Fibroblast of villous mesenchyme (primary cell): ENCODE measurements at places on chromosomes 3 and 15. TPM values are rescaled to one million over a fixed set of nuclear protein-coding genes. Genes with fewer than 3 reads are reported as not detected.

Gene BCL6
- 17.4 and 26.8 TPM in 2 replicates for total RNA-seq

Gene PARP6
- 25.9 and 29.6 TPM in 2 replicates for total RNA-seq

Gene CLEC3B
- 0.43 and 0.64 TPM in 2 replicates for total RNA-seq

- no peak for DNase-seq
These were observed 84.3 kb upstream of the SPATA16 start for GRCh38 chr3:173225351-173225750.

GRCh38 chr3:3280396-3280795, 100.9 kb upstream of the CRBN start:
- no peak for DNase-seq

DNA sequence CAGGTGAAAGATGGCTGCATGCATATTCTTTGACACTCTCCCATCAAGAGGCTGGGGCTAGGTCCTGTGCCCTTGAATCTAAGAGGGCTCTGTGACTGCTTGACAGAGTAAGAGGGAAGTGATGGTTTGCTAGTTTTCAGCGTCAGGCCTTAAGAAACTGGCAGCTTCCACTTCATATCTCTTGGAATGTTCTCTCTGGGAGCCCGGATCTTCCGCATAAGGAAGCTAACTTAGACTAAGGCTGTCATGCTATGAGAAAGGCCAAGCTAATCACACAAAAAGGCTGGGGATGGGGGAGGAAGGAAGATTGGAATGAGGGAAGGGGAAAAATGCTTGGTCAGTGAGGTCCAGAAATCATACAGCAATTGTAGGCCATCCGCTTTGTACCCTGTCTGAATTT, 50.0 kb downstream of the MB21D2 start:
- DNase-seq, result no peak

DNA sequence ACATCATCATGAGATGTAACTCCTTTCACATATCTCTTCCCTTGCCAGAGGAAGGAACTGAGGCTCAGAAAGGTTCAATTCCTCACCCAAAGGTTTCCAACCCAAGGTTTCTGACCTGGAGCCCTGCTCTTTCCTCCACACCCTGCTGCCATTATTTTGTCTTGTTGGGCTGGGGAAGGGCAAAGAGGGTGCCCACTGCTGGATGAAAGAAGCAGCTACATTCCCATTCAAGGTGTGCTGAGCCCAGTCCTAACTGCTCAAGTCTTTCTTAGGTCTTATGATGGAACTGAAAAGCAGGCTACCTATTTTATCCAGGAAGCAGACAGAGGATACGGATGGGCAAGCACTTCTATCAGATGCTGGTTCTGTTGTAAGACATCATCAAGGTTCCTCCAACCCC, 258.0 kb upstream of the CTDSPL start:
- DNase-seq, result no peak

Gene LINS1
- 11.9 and 14.7 TPM in 2 replicates for total RNA-seq

Gene LRRC31
- total RNA-seq, result not detected in 2 replicates

- DNase-seq, result no peak
These were observed 92.0 kb upstream of the RNU6-1 start for GRCh38 chr15:67931861-67932260.

- DNase-seq, result peak; percentile 87
These were observed 747 bp downstream of the PLD1 start for GRCh38 chr3:171809611-171809860.

DNA sequence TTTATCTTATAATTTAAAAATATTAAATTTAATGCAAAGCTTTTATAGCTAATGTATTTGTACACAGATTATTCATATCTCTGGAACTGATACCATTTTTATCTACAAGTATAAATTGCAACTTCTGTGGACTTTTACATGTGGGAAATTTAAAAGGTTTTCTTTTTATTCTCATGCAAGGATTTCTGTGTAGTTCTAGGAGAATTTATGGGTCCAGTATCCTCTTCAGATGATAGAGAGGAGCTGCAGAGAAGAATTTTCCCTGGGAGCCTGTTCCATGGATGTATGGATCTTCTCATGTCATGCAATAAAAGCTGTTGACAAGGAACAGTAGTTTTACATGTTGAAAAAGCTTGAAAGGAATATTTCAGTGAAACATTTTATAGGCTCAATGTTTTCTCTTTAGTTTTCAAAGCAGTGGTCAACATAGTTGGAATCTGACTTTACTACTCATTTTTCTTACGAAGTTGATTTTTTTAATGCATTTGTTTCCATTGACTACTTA, 119.7 kb downstream of the MCTP2 start:
- peak; percentile 64 for DNase-seq

DNA sequence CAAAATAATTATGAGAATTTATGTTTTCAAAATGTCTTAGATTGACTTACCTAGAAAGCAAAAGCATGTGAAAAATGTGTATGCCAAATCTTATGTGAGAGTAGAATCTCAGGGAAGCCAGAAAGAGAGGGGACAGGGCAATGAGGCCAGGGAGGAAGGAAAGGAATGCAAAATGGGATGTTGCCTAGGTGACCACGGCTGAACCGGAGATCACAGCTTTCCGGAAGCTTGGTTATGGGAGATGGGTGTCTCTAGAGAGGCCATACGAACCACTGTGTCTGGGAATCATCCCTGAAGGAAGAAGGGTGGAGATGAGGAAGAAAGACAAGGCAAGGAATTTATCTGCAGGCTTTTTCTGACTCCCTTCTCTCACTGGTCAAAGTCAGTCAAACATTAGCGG, 76.0 kb downstream of the SUCLG2 start:
- no peak for DNase-seq

- DNase-seq, result no peak
These were observed 29.0 kb upstream of the FURIN start for GRCh38 chr15:90839187-90840071.

Gene NAA50
- total RNA-seq, result 140 and 141 TPM in 2 replicates
